Spinal cord (tissue), 10 donors: ENCODE measurements at places on chromosomes 5 and 9. TPM values are rescaled to one million over a fixed set of nuclear protein-coding genes. Genes with fewer than 3 reads are reported as not detected.

DNA sequence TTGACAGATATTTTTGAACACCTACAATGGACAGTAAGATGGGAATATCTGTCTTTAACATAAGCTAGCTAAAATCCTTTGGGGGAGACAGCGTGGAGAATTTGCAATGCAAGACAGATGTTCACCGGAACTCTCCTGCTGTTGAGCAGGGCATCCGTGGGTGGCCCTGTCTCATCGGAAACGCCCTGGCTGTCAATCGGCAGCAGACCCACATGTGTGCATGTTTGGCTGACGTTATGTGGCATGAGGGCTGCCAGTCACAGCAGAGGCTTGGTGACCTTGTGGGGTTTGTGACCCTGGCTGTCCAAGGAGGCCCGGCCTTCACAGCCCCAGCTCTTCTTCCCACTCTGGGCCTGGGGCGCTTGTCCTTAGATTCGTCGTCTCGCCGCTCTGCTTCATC is 129.7 kb upstream of the OTULINL start:
- no peak for DNase-seq

GRCh38 chr5:56077796-56078233 is 83.1 kb upstream of the IL6ST start:
- no peak for DNase-seq

GRCh38 chr9:87855061-87855460 is 27.6 kb upstream of the SPATA31E1 start:
- no peak for DNase-seq

- no peak for DNase-seq
Observed at GRCh38 chr5:1959231-1959630, 76.5 kb upstream of the IRX4 start.

DNA sequence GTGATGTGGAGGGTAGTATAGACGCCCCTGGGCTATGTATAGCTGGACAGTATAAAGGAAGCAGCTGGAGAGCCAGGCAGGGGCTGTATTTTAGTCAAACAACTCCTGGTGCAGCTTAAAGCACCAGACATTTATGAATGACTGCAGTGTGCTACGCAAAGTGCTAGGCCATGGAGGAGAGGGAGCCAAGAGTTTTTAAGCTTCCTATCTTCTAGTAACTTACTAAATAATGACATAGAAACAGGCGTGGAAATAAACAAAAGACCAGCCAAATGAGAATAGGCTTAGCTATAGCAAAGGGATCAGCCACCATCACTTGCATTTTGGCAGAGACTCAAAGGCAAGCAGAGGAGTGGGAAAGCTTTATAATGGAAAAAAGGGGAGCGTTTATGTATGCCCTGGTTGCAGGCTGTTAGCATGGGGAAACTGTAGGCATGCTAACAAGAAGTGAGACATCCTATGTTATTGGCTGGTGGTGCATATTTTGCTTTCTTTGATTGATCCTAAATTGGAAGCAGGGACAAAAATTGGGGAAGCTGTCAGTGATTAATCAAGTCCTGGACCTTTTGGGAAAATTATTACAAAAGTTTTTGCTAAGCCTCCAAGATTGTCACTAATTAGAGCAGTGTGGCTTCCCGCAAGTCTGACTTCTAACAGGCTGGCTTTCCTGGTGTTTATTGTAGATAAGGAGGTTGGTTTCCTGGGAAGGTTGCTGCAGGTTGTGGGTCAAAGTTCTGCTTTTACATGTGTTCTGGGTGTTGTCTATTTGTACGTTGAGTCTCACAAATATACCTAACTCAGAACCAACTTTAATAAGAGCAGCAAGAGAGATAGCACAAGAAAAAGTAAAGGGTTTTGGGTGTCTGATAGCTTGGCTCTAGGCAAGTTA is 46.6 kb downstream of the RAB3C start:
- peak; percentile 31 for DNase-seq

DNA sequence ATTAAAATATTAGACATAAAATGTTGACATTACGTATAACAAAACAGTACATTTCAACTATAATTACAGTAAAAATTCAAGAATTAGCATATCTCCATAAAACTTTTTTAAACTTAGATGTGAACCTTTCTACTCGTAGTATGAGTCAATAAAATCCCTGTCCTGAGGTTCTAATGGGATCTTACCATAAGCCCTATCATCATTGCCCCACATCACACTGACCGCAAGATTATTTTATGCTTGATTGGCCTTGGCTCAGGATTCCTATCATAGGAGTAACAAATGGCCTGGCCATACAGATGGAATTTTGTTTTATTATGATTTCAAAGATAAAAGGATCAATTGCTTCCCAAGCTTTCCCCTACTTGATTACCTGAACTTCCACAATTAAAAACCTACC is 238.3 kb downstream of the MEF2C start:
- no peak for DNase-seq

GRCh38 chr5:14292766-14293658 is 149.9 kb downstream of the TRIO start:
- no peak for DNase-seq

GRCh38 chr9:28774433-28775235 is 1201.4 kb upstream of the C9orf72 start:
- DNase-seq: peak; percentile 20

DNA sequence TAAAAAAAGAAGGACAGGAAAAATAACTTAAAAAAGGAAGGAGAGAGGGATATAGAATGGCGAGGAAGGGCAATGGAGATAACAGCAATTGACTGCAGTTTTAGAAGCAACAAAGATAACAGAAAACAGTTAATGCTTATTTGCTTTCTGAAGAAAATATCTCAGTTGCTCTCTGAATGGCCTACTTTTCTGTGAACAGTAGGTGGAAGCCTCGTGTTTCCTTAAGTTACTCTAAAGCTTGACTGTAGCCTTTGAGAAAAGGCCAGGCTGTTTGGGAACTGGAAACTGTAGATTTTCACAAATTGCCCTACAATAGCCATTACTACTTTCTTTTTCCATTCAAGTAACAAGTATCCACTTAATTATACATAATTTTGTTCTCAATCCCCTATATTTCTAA is 404.5 kb downstream of the YTHDC2 start:
- no peak for DNase-seq

The PCDHGB1 gene
- total RNA-seq: 8.6 TPM

The LMBRD2 gene
- total RNA-seq: 56.5 TPM

The CDH9 gene
- 11.3 TPM for total RNA-seq

The FBP2 gene
- total RNA-seq: 8.0 TPM

The CXXC5 gene
- total RNA-seq: 82.6 TPM

The NR2F1 gene
- total RNA-seq: 126 TPM

The LCN2 gene
- total RNA-seq: 0.28 TPM

The TAF11L10 gene
- not detected for total RNA-seq

The FGF1 gene
- total RNA-seq: 57.7 TPM

The ZNF883 gene
- total RNA-seq: 14.9 TPM
